Thoracic aorta endothelial cell (primary cell): ENCODE measurements at places on chromosomes 16 and 17. TPM values are rescaled to one million over a fixed set of nuclear protein-coding genes. Genes with fewer than 3 reads are reported as not detected.

The CES3 gene
- not detected in 2 replicates for total RNA-seq

The MT1X gene
- total RNA-seq = 48.5 and 48.7 TPM in 2 replicates

The OR3A3 gene
- total RNA-seq = not detected in 2 replicates

The HELZ gene
- 81.3 and 95.9 TPM in 2 replicates for total RNA-seq

The NLRC3 gene
- 1.9 and 2.7 TPM in 2 replicates for total RNA-seq

The GPRC5C gene
- not detected in 2 replicates for total RNA-seq

The WNT3 gene
- 0.93 and 2.6 TPM in 2 replicates for total RNA-seq

The LRRC46 gene
- total RNA-seq = 0.22 TPM in 1 of 2 replicates, not detected in the other

The TBC1D3D gene
- total RNA-seq = 0.13 TPM in 1 of 2 replicates, not detected in the other

The G6PC1 gene
- total RNA-seq = not detected in 2 replicates

The KCNJ16 gene
- under 0.01 and 0.13 TPM in 2 replicates for total RNA-seq

The HS3ST3A1 gene
- total RNA-seq = 0.29 TPM in 1 of 2 replicates, not detected in the other

The TSNAXIP1 gene
- 0.13 and 0.14 TPM in 2 replicates for total RNA-seq

The AGRP gene
- not detected in 2 replicates for total RNA-seq

The ABI3 gene
- total RNA-seq = 25.7 and 45.7 TPM in 2 replicates

The SLX1A gene
- total RNA-seq = 27.2 and 46.3 TPM in 2 replicates

The KRTAP17-1 gene
- not detected in 2 replicates for total RNA-seq

The MYO1D gene
- total RNA-seq = 84.2 and 138 TPM in 2 replicates

The NR1D1 gene
- total RNA-seq = 2.1 and 2.6 TPM in 2 replicates

The ATP6V0D1 gene
- 80.5 and 92.9 TPM in 2 replicates for total RNA-seq

The PRR29 gene
- total RNA-seq = 0.14 and 0.66 TPM in 2 replicates

The CTRB2 gene
- total RNA-seq = not detected in 2 replicates

The KIFC3 gene
- total RNA-seq = 39.6 and 41.0 TPM in 2 replicates

The KRTAP1-1 gene
- not detected in 2 replicates for total RNA-seq

The PLCG2 gene
- 9.4 and 10.2 TPM in 2 replicates for total RNA-seq

The SCNN1G gene
- not detected in 2 replicates for total RNA-seq

The HIRIP3 gene
- total RNA-seq = 7.3 and 8.1 TPM in 2 replicates

The DHRS11 gene
- total RNA-seq = 6.5 and 8.8 TPM in 2 replicates

The KCNAB3 gene
- total RNA-seq = 0.72 and 1.2 TPM in 2 replicates

The PRSS33 gene
- total RNA-seq = not detected in 2 replicates

The CX3CL1 gene
- total RNA-seq = 0.27 and 1.7 TPM in 2 replicates

The TEFM gene
- total RNA-seq = 15.8 and 17.9 TPM in 2 replicates

The FASN gene
- total RNA-seq = 141 and 288 TPM in 2 replicates

The NKIRAS2 gene
- 47.7 and 48.0 TPM in 2 replicates for total RNA-seq

The DPEP3 gene
- total RNA-seq = not detected in 2 replicates

The CES5A gene
- not detected in 2 replicates for total RNA-seq

The GPR142 gene
- not detected in 2 replicates for total RNA-seq

The HS3ST6 gene
- not detected in 2 replicates for total RNA-seq

The CANT1 gene
- 75.0 and 76.7 TPM in 2 replicates for total RNA-seq

The CTF1 gene
- total RNA-seq = 0.13 and 0.14 TPM in 2 replicates

The IL21R gene
- 0.07 TPM in 1 of 2 replicates, not detected in the other for total RNA-seq

The CPHXL2 gene
- total RNA-seq = not detected in 2 replicates

The KCNJ2 gene
- 20.5 and 25.0 TPM in 2 replicates for total RNA-seq

The DNAAF8 gene
- total RNA-seq = 0.14 and 0.93 TPM in 2 replicates

The SPNS2 gene
- 12.1 and 13.4 TPM in 2 replicates for total RNA-seq

The RAB37 gene
- 0.13 and 0.43 TPM in 2 replicates for total RNA-seq

The CCDC137 gene
- total RNA-seq = 12.8 and 16.5 TPM in 2 replicates

The KRT16 gene
- total RNA-seq = not detected in 2 replicates

The ST6GALNAC1 gene
- total RNA-seq = not detected in 2 replicates

The ASPHD1 gene
- 0.93 TPM in 2 replicates for total RNA-seq

The KIF18B gene
- total RNA-seq = 12.0 and 22.3 TPM in 2 replicates
